ENCODE measurements at places on chromosomes 11 and 22.

DNA sequence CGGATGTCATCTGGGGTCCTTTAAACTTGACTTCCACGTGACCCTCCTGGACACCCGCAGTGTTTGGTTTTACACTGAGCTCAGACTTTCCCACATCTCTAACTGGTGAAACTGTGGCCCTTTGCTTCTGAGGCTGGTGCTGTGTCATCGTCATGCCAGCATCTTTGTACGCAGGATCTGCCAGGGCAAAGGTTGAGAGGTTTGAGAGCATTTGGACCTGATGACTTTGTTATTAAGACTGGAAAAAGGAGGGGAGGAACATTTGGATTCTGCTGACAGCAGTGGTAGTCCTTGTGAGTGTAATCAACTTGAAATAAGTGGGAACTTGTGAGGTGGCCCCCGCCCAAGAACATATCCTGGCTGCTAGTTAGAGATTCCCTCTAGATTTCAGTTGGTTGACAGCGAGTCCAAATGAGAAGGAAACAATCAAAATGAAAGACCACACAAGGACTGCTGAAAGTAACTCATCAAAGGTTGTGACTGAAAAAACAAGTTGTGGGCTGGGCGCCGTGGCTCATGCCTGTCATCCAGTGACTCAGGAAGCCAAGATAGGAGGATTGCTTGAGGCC is 102.5 kb downstream of the KIAA1671 start:
- no peak for DNase-seq

GRCh38 chr22:50209893-50210292 is 9.1 kb downstream of the SELENOO start:
- DNase-seq, result peak; percentile 47

GRCh38 chr22:37643225-37643847 is 3.9 kb downstream of the SH3BP1 start:
- no peak for DNase-seq

- no peak for DNase-seq
Measured at GRCh38 chr22:39475337-39475736, 18.5 kb downstream of the MGAT3 start.

DNA sequence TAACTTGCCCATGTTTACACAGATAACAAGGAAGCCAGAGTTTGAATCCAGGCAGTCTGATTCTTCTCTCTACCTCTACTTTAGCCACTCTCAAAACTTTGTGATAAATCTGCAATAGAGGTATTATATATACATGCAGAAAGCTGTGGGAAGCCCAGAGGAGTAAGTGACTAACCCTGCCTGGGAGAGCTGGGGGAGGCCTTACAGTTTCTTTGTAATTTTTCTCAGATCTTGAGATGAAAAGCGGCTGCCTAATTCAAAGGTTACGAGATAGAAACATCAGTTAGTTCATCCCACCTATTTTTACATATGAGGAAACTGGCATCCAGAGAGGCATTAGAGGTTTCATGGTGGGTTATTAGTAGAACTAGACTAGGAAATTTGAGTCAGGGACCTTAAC is 4.9 kb downstream of the STIM1 start:
- no peak for DNase-seq

GRCh38 chr11:115126515-115127208 is 377.6 kb downstream of the CADM1 start:
- DNase-seq, result no peak

GRCh38 chr11:11708256-11708655 is 86.5 kb upstream of the GALNT18 start:
- DNase-seq, result no peak

DNA sequence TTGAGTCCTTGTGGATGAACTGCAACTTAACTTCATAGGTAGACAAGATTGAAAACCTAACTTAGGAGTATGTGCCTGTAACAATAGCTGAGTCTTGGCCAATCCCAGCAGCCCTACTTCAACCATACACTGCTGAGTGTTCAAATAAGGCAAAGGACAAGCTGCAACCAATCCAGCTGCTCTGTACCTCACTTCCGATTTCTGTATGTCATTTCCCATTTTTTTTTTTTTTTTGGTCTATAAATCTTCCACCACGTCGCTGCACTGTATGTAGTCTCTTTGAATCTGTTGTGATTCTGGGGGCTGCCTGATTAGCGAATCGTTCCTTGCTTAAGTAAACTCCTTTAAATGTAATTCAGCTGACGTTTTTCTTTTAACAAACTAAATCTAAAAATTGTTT is 35.4 kb upstream of the FLI1 start:
- DNase-seq, result no peak

GRCh38 chr22:35411102-35411501 is 11.2 kb downstream of the MCM5 start:
- DNase-seq, result no peak

DNA sequence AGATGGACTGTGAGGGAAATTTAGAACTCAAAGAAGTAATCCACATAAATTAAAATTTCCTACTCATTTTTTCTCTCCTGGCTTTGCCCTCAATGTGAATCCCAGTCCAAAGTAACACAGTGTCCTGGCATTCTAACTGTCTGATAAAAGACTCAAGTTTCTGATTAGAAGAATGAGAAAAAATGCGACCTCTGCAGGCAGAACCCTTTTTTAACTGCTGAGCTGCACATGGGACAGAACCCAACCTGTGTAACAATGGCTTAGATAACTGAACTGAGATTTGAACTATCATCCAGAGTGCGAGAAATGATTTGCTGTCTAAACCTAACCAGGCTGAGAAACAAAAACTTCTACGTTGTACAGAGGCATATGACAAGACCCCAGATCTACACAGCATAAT is 385.6 kb upstream of the LRRC4C start:
- no peak for DNase-seq

GRCh38 chr11:7480113-7480512 is 5.2 kb upstream of the OLFML1 start:
- no peak for DNase-seq

- DNase-seq, result no peak
Measured at GRCh38 chr11:134468081-134468668, 56.1 kb upstream of the B3GAT1 start.

- no peak for DNase-seq
Measured at GRCh38 chr11:487571-488021, 19.4 kb downstream of the RNH1 start.

DNA sequence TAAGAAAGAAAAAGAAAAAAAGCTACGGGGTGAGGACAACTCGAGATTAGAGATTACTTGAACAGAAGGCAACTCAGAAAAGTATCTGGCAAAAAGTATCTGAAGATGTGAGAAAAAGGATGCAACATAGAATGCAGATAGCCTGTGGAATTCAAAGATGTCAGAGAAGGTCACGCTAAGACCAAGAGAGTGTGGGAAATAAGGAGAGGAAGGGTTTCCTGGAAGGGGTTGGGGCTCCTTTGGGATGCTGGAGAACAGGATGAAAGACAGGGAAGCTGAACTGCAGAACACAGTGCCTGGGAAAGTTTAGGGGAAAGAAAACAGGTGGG is 1.2 kb downstream of the GUCY1A2 start:
- DNase-seq, result no peak

DNA sequence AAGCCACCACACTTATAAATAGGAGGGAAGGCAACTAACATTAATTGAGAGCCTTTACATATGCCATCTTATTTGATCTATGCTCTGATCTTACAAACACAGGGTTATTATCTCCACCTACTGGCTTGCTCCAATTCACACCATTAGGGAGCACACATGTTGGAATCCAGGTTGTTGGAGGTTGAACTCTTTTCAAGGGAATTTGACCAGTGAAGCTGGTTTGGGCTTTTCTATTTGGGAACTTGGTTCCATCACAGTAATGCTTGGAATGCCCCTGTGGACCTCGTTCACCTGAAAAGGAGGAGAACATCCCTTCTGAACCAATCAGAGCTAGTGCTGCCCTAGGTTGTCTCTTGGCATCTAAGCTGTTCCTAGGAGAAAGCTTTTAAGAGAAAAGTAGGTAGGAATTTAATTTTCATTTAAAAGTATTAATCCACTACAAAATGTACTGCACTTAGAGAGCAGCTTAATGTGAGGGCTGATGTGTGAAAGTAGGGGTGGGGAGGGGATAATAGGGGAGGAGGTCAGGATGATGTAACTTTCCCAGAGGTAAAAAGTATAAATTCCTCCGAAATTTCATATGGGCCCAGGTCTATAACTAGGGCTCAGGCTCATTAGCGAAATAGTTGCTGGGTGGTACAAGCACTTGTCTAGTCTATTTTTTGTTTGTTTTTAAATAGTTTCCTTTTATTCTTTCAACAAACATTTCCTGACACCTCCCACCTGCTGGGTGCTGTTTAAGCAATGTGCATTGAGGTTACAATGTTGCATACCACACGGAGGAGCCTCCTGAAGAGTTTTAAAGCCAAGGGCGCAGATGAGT is 7.6 kb upstream of the MICAL2 start:
- DNase-seq, result no peak

- DNase-seq, result no peak
Measured at GRCh38 chr11:114308689-114309089, 12.5 kb downstream of the NNMT start.

GRCh38 chr11:77187776-77188632 is 60.0 kb downstream of the MYO7A start:
- peak; percentile 73 for DNase-seq

DNA sequence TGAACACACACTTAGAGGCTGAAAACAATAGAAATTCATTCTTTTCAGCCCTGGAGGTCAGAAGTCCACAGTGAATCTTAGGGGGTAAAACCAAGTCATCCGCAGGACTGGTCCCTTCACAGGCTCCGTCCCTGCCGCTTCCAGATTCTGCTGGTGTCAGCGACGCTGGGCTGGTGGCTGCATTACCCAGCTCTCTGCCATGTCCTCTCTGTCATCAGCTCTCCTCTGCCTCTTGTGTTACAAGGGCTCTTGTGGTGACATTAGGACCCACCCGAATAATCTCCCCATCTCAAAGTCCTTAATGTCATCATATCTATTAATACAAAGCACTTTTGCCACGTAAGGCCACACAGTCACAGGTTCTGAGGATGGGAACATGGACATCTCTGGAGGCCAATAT is 47.7 kb upstream of the ANO1 start:
- no peak for DNase-seq

DNA sequence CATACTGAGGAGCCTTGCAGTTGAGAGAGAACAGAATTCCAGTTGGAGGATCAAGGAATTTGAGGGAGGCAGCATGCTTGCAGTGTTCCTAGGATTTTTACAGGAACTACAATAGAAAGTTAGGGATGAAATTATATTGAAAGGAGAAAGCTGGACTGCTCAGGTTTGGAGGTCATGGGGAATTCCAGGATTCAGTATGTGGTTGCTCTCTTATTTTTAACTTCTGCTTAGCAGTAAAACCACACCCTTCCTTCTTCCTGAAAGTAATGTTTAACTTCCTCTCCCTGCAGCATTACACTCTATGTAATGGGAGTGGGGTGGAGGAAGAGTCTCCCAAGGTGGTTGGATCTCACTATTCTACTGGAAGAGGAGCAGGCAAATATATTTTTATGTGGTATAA is 31.3 kb downstream of the CTNND1 start:
- DNase-seq, result no peak

- no peak for DNase-seq
Measured at GRCh38 chr11:36453678-36454077, 56.4 kb downstream of the TRAF6 start.

GRCh38 chr11:32029721-32030120 is 61.2 kb upstream of the RCN1 start:
- no peak for DNase-seq

GRCh38 chr22:48855593-48856307 is 971.9 kb downstream of the BRD1 start:
- no peak for DNase-seq

- peak; percentile 5 for DNase-seq
Measured at GRCh38 chr11:114395736-114396135, 4.6 kb downstream of the C11orf71 start.

- peak; percentile 45 for DNase-seq
Measured at GRCh38 chr22:22692707-22693530, 48.5 kb downstream of the GGTLC2 start.

DNA sequence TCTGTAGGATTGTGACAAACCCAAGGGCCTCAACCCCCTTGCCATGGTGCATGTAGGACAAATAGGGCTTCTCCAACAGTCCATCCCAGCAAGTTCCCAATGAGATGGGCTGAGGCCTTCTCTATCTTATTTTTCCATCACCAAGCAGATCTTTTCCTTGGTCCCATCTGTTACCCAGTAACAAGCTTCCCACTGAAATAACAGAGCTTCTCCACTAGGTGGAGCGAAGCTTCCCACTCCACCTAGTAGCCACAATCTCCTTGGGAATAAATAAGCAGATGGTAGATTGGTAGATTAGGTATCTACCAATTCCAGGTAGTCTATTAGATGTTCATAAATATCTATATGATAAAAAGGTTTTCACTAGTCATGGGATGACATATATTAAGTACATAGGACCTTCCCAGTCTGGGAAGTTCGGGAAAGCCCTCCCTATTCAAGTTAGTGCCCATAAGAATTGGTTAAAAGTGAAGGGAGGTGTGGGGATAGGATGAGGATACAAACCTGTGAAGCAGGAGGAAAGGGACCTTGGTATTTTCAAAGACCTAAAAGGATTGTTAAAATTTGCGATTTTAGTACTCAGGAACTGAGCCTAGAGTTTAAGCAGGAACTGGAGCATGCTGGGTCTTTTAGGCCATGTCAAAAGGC is 5.9 kb upstream of the OR52L1 start:
- DNase-seq, result peak; percentile 6

DNA sequence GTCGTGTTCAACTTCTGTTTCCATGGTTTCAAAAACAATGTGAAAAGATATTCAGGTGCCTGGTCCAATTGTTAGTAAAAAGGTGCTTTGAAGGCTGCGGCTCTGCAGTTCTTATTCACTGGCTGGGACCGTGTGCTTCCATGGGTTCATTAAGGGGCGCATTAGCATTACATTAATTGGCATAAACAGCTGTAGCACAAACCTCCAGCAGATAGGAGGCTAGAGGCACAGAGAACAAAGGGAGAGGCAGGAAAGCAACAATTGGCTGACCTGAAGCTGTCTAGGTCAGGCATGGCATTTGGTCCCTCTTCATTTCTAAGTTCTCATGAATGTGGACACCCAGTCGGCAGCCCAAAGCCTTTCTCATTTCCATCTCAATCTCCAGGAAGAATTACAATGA is 16.6 kb downstream of the PAK1 start:
- no peak for DNase-seq

GRCh38 chr11:21472261-21472660 is 720.6 kb upstream of the ANO5 start:
- DNase-seq, result no peak
